Body of pancreas (tissue), 4 donors: ENCODE measurements at places on chromosomes 3 and 15. TPM values are rescaled to one million over a fixed set of nuclear protein-coding genes. Genes with fewer than 3 reads are reported as not detected.

GRCh38 chr15:57667171-57667849 lies 39.2 kb upstream of the POLR2M start:
- peak; percentile 37 for DNase-seq

GRCh38 chr3:184156522-184156955 lies 1.4 kb downstream of the DVL3 start:
- DNase-seq = peak; percentile 51

DNA sequence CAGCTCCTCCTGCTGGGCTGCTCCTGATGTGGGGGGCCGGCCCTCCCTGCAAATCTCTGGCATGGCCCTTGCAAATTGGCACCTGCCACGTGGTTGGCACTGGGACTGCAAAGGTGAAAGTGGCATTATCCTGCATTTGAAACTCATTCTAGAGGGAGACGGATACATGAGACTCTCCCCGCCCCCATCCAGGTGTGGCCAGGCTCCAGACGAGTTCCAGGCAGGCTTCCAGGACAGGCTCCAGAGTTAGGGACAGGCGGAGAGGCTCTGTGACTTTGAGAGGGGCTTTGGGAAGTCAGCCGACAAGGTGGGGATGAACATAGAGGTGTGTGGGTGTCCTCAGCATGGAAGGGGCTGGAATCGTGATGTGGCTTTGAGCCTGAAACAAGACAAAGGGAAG lies 178.5 kb downstream of the APBA2 start:
- DNase-seq = peak; percentile 59

- no peak for DNase-seq
These were observed 15.7 kb downstream of the C3orf52 start for GRCh38 chr3:112101916-112102315.

Gene SRGAP3
- total RNA-seq = 11.4 TPM

Gene PROK2
- total RNA-seq = not detected

Gene EXOG
- 10.5 TPM for total RNA-seq

Gene ADAMTSL3
- total RNA-seq = 10.2 TPM

Gene RPP14
- 4.3 TPM for total RNA-seq

Gene NR1I2
- not detected for total RNA-seq

Gene C2CD4A
- total RNA-seq = 2.1 TPM

Gene ITPKA
- 0.33 TPM for total RNA-seq
